ENCODE measurements at places on chromosomes 7 and 10.

DNA sequence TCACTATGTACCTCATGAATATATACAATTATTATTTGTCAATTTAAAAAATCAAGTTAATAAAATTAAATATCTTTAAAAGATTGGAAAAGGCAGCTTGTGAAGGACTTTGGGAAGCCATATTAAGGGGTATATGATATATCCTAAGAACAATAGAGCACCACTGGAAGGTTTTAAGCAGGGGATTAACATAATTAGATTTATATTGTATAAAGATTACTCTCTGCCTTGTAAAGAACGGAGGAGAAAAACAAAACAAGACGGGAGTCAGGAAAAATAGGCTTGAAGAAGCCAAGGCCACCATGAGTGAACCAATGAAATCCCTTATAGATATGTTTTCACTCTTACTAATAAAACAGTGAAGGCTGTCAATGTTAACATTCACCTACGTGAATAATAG, 11.1 kb upstream of the CNNM1 start:
- no peak for DNase-seq

DNA sequence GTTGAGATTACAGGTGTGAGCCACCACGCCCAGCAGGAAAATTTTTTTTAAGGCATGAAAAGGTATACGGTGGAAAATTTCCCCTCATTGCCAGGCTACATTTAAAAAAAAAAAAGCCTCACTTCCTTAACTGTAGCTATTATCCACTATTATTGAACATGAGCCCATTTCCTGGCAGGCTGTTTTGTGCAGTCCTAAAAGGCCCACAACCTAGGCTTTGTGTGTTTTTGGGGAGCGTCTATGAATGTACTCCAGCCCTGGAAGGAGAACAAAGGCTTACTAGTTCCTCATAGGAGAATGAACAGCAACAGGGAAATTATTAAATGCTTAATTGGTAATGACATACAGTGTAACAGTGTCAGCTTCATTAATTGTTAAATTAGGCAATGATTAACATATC, 111.0 kb downstream of the ABLIM1 start:
- DNase-seq, result no peak

DNA sequence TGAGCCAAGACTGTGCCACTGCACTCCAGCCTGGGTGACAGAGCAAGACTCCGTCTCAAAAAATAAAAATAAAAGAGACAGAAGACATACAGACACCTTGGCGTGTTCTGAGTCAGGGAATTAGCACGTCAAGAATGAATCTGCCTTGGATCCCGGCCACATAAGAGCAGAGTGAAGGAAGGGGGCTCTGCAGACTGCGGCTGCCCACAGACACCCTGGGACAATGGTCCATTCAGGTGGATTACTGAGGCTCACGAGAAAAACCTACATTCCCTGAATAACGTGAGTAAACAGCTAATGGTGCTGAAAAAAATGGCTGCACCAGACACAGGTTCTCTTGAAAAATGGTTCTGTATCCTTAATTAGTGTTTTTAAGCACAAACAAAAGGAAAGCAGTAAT, 100.1 kb upstream of the FGFR2 start:
- no peak for DNase-seq

- no peak for DNase-seq
Measured at GRCh38 chr7:7017707-7018280, 164.6 kb upstream of the C1GALT1 start.

DNA sequence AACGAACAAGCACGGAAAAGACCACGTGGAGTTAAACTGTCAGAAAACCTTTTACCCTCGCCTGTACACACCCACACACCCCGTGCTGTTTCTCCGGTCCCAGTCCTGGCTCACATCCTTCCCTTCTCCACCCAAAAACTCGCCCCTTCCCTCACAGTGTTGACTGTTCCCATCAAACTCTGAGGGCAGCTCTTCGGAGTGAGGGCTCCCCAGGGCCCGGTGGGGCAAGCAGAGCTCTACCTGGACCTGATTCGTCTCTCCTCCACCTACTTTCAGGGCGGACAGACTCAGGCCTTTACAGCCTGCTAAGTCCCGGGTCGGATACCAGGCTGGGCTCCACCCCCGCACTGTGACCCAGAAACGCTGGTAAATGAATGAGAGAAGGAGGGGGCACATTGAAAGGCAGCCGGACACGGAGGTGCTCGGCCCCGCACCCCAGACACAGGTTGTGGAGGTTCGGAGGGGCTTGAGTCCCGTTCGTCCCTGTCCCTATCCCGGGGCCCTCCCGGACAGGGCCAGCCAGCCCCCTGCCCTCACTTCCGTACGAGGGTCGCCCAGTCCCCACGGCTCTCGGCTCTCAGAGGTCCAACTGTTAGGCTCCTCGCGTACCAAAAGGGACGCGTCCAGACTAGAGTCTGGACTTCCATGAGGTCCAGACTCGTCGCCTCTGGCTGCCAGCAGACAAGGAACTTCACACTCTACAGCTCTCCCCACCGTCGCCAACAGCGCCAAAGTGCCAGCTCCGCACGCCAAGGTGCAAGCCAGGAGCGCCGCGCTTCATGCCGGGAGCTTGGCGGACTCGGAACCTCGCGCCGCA, 31.7 kb upstream of the ASL start:
- peak; percentile 6 for DNase-seq

GRCh38 chr10:104090611-104091010, 4.9 kb upstream of the COL17A1 start:
- DNase-seq, result no peak

DNA sequence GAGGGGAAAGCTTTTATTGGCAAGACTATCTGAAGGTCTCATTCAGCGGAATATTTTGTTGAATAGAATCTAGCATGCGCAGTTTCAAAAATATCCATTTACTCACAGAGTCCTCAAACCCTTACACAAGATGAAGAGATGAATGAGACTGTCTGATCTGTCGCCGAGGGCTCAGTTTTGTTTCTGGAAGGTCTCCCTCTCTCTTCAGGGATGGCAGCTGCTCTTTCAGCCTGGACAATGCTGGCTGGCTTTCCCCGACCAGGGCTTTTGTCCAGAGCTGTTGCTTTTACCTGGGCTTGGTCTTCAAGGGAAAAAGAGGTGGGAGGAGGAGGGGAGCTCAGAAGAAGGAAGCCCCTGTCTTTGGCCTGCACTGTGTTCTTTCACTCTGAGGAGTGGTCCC, 81.9 kb upstream of the BTBD16 start:
- no peak for DNase-seq

- DNase-seq, result no peak
Measured at GRCh38 chr7:3835109-3835508, 534.1 kb downstream of the SDK1 start.

DNA sequence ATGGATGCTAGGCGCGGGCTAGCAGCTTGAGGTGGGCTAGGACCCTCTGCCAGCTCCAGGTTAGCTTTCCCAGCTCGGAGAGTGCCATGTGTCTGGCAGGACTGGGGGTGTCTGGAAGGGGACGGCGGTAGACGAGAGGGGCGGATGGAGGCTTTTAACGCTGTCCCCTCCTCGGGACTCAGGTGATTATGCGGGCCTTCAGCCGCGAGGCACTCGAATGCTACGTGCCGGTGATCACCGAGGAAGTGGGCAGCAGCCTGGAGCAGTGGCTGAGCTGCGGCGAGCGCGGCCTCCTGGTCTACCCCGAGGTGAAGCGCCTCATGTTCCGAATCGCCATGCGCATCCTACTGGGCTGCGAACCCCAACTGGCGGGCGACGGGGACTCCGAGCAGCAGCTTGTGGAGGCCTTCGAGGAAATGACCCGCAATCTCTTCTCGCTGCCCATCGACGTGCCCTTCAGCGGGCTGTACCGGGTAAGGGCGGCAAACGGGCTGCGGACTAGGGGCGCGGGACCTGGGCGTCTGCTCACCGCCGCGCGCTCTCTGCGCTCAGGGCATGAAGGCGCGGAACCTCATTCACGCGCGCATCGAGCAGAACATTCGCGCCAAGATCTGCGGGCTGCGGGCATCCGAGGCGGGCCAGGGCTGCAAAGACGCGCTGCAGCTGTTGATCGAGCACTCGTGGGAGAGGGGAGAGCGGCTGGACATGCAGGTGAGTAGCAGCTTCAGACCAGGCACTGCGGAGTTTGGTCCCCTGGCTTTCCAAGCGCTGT, 1.1 kb downstream of the CYP26A1 start:
- DNase-seq, result no peak

DNA sequence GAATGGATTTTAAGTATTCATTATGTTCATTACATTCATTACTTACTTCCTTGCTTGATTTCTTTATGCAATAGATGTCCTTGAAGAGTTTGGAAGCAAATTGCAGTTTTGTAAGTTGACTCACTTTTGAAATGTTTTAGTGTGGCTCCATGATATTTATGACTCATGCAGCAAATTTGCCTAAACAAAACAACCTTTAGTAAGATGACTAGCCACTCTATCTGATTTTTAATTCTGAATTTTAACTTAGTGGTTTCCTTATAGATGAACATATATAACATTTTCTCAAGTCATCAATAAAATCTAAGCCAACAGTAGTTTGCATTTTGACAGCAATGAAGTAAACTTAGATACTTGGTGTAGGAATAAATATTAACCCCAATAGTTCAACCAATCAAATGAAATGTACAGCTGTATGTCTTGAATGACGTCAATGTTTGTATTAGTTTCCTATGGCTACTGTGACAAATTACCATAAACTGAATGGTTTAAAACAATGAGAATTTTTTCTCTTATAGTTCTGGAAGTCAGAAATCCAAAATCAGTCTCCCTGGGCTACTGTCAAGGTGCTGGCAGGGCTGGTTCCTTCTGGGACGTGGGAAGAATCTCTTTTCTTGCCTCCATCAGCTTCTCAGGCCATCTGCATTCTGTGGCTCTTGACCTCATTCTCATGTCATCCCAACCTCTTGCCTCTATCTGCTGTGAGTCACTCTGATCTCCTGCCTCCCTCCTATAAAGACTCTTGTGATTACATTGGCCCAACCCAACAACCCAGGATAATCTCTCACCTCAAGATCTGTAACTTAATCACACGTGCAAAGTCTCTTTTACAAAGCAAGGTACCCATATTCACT, 73.4 kb downstream of the AHR start:
- DNase-seq, result no peak

GRCh38 chr7:66150471-66150870, 35.8 kb downstream of the CRCP start:
- DNase-seq, result no peak

DNA sequence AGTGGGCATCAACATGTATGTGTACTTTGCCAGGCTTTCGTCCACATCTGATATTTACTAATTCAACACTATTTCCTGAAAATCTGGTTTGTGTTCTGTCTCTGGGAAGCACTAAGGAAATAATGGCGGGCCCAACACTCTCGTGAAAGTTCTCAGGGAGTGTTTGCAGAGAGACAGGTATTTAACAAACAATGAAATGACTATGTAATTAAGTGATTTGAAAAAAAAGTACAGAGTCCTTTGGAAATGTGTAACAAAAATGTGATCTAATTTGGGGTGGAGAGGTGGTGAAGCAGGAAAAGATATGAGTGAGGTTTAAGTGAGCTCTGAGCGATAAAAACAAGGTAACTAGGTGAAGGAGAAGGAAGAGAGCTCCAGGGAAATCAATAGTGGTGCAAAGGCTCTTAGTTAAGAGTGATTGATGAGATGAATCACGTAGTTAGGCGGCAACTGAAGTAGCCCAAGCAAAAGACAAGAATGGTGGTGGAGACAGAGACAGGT, 95.3 kb upstream of the DNAJB12 start:
- no peak for DNase-seq

- DNase-seq, result no peak
Measured at GRCh38 chr10:121891103-121891502, 36.7 kb downstream of the ATE1 start.

DNA sequence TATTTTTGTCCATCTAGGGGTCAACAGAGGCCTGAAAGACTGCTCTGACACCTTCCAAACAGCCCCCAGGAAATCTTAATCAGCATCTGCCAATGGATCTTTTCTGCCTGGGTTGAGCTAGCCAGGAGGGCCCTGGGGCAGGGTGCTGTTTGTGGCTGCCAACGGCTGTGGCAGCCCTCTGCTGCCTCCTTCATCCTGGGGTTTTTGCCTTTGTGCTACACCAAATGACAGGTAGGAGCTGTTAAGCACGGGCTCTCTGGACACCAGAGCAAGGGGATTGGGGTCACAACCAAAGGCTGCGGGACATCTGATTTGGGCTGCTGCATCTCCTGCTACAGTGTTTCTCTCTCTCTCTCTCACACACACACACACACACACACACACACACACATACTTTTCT, 2.0 kb upstream of the KIAA1217 start:
- no peak for DNase-seq

- DNase-seq, result no peak
Measured at GRCh38 chr7:9283246-9283645, 849.8 kb downstream of the NXPH1 start.

GRCh38 chr10:95176101-95176500, 17.9 kb upstream of the ACSM6 start:
- no peak for DNase-seq

DNA sequence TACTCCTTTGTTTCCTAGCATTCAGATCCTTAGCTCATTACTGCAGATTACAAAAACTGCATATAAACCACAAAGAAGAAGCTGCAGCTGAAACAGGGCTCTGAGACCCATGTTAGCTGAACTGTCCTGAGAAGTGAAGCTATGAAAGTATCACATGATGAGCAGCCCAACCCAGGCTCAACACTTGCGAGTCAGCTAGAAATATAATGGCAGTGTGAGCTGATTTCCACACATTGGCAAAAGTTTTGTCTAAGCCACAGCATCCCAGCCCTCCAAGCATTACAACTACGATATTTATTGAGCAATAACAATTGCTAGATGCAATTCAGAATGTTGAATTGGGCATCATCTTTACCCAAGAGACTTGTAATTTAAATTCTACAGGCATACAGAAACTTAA, 34.5 kb upstream of the SKAP2 start:
- DNase-seq, result no peak

DNA sequence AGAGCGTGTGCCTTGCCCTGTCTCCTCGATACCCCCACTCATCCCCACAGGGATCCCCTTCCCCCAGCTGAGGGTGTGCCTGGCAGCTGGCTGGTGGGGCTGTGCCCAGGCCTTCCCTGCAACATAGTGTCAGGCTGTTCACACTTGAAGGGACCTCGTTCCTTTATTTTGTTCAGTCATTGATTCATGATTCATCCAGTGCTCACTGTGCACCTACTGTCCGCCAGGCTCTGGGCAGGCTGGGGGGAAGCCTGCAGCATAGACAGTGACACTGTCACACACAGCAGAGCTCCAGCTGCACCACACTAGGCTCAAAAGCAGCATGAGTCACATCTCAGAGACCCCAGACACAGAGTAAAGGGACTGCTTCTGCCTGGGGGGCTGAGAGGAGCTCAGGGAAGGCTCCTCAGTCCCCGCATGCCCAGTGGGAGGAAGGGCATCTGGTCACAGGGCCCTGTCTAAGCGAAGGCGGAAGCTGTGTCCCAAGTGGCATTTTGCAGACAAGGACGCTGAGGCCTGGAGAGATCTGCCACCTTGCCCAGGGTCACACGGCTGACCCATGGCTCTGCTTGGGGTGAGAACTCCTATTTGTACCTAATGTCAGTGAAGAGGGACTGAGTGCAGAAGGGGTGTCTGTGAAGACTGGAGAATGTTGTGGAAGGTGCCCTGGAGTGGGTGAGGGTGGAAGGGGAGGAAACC, 27.9 kb downstream of the CDH23 start:
- DNase-seq, result no peak

- DNase-seq, result no peak
Measured at GRCh38 chr10:124144536-124144935, 51.1 kb upstream of the CHST15 start.

GRCh38 chr10:124492266-124492665, 30.6 kb downstream of the LHPP start:
- DNase-seq, result no peak

GRCh38 chr10:72564596-72564995, 61.3 kb downstream of the MICU1 start:
- no peak for DNase-seq
